ENCODE measurements at places on chromosomes 1 and 21.

- no peak for DNase-seq
Observed at GRCh38 chr1:30715216-30715615, 8.2 kb downstream of the MATN1 start.

GRCh38 chr1:226643177-226643576 lies 94.6 kb downstream of the STUM start:
- DNase-seq, result no peak

- no peak for DNase-seq
Observed at GRCh38 chr21:36909423-36909822, 57.0 kb downstream of the HLCS start.

- DNase-seq, result no peak
Observed at GRCh38 chr21:30434033-30434631, 4.1 kb downstream of the KRTAP13-4 start.

DNA sequence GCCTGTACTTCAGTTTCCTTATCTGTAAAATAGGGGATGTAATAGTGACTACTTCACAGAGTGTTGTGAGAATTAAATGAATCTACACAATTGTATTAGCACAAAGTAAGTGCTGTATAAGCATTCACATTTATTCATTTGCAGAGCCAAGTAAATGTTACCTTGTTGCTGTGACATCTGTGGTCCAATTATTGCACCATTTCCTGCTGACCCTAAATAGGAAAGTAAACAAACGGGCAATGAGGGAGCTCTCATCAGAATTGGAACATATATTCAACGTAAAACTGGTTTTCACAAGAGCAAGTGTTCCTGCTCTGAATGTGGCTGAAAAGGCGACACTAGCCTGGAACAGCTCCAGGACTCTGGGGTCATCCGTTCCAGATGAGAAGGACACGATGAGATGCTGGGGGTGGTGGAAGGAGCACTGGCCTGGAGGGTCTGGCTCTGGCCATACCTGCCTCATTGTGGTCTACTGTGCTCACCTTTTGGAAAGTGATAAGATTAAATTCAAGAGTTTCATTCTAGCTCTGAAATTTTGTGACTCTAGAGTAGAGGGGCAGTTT lies 34.5 kb downstream of the PROX1 start:
- no peak for DNase-seq

DNA sequence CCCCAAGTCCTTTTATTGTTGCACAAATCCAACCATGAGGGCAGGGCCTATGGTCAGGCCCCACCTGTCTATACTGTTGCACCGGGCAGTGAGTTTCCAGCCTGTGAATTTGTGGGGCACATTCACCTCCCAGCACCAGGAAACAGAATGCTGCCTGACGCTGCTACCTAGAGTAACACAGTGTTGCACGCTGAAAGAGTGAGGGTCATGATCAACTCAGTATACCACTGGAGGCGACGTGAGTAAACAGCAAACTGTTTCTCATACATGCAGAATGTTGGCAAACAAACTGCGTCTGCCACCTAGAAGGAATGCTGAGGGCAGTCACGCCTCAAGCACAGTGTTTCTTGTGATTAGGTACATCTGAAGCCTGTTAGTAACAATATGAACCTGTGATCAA lies 13.4 kb upstream of the LRRC47 start:
- DNase-seq, result no peak

- no peak for DNase-seq
Observed at GRCh38 chr1:45674478-45674877, 11.9 kb downstream of the GPBP1L1 start.

DNA sequence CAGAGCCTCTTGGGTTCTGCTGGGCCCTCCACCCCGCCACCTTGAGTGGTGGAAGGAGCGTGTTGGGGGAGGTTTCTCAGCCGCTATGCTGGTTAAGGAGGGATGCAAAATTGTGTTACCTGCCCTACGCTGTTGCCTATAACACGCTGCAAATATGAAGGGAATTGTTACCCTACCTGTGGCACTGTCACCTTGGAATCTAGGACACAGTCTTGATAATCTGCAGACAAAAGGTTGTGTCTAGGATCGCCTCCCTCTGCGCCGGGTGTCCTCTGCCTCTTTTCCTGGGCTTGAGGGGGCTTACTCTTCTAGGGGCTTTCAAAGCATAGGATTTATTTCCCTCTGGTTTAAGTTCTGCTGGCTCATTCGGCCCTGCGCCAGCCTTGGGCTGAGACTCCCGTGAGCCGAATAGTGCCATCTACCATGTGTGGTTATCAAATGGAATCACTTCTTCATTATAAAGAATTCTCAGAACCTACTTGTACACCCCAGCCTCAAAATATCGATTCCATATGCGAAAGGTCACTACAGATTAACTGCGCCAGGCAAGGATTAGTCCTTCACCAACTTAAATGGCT lies 697 bp downstream of the SLC22A15 start:
- no peak for DNase-seq

- no peak for DNase-seq
Observed at GRCh38 chr1:118753976-118754375, 234.2 kb downstream of the TBX15 start.

- no peak for DNase-seq
Observed at GRCh38 chr1:158286487-158286886, 3.2 kb upstream of the CD1C start.

- no peak for DNase-seq
Observed at GRCh38 chr1:214446772-214447556, 104.4 kb downstream of the PTPN14 start.

- DNase-seq, result no peak
Observed at GRCh38 chr21:17501107-17502006, 11.5 kb upstream of the CXADR start.

DNA sequence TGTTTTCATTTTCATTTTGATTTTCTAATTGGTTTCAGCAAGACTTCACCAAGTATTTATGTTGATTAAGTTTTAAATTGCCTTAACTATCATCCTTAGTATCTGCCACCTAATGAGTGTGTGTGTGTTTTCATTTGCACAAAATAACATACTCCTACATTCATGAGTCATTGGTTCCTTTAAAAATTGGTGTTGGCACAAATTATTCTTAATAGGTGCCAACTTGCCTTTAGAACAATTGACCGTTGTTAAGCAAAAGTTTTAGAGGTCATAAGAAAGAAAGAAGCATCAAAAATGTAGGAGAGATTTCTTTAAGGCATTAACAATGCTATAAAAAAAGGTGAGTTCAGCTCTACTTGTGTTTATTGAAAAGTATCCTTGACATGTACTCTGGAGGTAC lies 77.5 kb downstream of the FNBP1L start:
- no peak for DNase-seq

DNA sequence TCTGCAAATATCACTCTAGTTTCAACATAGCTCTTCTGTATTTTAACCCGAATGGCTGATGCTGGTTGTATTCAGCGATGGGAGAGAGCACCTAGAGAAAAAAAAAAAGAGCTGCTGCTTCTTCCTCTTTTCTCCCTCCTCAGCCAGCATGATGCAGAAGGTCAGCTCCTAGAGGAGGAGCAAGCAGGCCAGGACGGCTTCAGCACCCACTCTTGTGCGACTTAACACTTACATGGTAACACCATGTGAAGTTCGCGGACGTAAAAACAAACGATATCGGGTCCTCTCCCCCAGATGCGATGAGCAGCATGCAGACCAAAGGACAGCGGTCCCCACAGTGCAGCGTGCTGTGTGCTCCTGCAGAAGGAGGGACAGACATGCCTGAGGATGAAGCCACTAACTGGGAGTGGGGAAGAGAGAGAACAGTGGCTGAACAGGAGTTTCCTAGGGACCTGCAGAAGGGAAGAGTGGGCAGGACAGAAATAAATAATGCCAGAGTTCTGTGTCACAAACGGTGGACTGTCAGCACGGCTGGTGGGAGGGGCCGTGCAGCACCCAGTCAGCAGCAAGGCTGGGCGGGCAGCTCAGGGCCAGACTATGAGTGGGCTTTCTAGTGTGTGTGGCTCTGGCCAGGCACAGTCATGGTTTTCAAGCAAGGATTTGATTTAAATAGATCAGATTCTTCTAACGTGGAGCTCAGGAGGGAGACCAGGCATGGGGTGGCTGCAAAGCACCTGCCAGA lies 11.4 kb upstream of the B3GALT5 start:
- DNase-seq, result no peak

- no peak for DNase-seq
Observed at GRCh38 chr1:107953556-107953955, 11.4 kb downstream of the VAV3 start.

DNA sequence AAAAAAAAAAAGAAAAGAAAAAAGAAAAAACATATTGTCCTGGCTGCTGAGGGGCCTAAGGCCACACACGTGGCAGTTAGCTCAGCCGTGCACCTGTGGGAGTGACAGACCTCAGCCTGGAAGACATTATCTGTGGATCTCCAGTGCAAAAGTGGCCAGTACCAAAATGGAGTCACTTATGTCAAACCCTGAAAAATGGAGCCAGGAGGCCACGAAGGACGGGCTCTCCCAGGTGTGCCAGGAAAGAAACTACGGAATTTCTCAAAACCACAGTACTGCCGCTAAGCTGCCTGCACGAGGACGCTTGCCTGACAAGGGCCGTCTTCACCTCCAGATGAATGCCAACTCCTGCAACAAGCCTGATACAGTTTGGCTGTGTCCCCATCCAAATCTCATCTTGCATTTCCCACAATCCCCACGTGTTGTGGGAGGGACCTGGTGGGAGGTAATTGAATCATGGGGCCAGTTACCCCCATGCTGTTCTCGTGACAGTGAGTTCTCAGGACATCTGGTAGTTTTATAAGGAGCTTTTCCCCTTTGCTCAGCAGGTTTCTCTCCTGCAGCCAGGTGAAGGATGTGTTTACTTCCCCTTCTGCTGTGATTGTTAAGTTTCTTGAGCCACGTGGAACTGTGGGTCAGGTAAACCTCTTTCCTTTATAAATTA lies 5.3 kb upstream of the MIB2 start:
- no peak for DNase-seq

DNA sequence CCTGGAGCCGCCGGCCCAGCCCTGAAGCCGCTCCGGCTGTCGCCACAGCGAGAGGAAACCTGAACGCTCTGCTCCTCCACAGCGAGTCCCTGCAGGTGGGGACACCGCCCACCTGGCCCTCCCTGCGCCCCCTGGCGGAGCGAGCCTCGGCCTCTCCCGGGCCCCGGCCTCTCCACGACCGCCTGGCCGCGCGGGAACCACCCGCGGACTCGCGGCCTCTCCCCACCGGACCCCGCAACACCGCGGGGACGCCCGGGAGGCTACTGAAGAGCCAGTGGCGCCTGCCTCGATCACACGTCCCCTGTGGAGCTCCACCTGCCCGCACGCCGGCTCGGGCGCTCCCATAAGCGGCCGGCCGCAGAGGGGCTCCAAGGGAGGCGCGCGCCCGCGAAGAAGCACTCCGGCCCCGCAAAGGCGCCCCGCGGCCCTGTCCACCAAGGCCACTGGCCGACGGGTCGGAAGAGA lies 109.6 kb downstream of the KCNN3 start:
- DNase-seq, result peak; percentile 77

DNA sequence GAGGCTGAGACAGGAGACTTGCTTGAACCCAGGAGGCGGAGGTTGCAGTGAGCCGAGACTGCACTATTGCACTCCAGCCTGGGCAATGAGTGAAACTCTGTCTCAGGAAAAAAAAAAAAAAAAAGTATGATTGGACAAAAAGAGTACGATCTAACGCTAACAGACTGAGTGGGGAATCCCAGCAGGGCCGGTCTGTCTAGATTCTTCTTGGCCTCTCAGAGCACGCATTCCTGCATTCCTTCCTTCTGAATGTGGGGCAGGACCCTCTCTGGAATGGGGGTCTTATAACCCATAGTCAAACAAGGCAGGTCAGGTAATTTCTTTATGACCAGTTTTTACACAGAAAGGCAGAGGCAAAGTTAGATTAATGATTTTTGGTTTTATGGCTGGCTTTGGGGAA lies 92.0 kb upstream of the PPM1J start:
- no peak for DNase-seq

GRCh38 chr1:114902343-114902742 lies 47.7 kb downstream of the SYCP1 start:
- DNase-seq, result no peak

DNA sequence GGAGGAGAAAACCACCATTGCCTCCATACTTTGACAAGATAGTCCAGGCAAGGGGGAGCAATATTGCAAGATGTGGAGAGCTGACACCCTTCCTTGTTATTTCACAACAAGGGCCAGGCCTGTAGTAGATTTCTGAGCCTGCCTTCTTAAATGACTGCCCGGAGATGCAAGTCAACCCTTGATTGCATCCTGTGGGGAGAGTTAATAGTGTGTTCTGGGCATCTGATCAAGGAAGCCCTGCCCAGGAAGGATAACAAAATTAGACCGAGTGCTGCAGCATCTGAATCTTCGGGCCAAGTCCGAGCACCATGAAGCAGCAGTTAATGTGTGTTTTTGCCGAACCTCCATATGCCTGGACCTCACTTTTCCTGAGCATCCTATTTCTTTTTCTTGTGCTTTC lies 382.3 kb downstream of the PRDM2 start:
- no peak for DNase-seq

DNA sequence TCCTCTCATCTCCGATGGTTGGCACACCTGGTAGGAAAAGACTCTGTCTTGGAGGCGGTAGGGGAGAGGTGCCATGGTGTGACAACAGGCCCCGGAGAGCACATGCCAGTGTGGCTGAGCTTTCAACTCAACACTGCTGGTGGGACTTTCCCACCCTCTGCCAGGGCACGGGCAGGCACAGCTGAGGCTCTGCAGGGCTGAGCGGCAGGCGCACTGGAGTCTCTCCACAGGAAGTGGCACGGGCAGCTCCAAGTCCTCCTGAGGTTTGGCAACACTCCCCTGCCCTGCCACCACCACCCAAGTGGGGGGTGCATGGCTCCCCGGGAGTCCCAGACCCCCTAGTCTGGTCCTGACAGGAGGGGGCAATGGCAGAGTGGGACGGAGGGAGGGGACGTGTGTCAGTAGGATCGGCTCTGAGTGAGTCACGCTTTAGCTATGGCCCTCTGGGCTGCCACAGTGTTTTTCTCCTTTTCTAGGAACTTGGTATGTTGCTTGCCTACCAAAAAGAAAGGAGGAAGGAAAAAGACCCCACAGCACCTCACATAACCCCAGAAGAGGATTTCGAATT lies 27.3 kb upstream of the EVA1B start:
- no peak for DNase-seq

GRCh38 chr1:239944666-239945065 lies 147.0 kb upstream of the FMN2 start:
- DNase-seq, result no peak

DNA sequence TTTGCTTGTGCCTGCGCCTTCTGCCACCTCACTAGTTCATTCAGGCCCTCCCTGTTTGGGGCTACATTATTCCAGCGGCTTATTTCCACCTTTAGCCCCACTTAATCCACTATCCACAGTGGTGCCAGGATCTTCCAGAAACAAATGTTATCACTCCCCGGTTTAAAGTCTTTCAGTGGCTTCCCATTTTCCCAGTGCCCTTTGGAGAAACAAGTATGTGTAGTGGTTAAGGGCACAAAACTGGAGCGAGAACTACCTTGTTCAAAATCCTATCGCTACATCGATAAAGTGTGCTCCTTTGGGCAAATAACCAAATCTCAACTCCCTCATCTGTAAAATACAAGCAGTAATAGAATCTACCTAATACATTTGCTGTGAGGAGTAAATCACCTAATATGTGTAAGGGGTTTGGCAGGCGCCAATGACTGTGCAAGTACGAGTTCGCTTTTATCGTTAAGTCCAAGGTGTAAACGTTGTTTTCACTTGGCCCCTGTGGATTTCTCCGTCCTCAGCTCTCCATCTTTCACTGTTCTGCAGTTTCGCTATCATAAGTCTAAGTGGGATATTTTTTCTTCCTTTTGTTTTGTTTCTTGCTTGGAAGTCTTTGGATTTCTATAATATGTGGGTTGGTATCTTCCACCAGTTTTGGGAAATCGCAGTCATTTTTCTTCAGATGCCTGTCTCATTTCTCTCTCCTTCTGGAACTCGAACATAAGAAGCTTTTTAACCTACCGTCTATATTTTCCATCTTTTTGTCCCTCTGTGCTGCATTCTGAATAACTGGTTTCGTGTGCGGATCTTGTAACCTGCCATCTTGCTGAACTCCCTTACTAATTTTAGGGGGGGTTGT lies 844 bp upstream of the MEAF6 start:
- DNase-seq, result no peak
